ENCODE measurements at places on chromosomes 16 and 17.

DNA sequence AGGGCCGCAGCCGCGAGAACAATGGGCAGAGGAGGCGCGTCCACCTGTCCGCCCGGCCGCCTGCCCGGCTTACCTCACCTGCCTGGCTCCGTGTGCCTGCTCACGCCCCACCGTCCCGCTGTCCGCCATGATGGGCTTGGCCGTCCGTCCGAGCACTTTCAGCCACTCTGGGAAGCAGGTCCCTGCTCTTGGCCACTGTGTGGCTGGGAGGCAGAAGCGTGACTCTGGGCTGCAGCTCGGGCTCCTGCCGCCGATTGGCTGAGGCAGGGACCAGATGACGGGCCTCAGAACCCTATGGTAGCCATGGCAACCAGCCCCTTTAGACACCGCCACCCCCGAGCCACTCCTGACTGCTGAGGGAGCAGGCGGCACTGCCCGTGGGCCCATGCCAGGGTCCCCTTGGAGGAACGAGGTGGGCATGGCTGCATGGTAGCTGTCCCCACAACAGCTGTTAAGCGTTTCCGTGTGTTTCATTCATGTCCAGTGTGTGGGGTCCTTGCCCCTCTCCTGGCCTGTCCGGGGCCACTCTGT lies 8.9 kb upstream of the AXIN1 start:
- no peak for DNase-seq

GRCh38 chr16:27439271-27440018 lies 37.5 kb downstream of the IL21R start:
- no peak for DNase-seq

- DNase-seq = no peak
These were observed 541 bp downstream of the ZNF18 start for GRCh38 chr17:11996722-11997146.

- DNase-seq = no peak
These were observed 276.5 kb upstream of the XYLT1 start for GRCh38 chr16:17747081-17747756.

DNA sequence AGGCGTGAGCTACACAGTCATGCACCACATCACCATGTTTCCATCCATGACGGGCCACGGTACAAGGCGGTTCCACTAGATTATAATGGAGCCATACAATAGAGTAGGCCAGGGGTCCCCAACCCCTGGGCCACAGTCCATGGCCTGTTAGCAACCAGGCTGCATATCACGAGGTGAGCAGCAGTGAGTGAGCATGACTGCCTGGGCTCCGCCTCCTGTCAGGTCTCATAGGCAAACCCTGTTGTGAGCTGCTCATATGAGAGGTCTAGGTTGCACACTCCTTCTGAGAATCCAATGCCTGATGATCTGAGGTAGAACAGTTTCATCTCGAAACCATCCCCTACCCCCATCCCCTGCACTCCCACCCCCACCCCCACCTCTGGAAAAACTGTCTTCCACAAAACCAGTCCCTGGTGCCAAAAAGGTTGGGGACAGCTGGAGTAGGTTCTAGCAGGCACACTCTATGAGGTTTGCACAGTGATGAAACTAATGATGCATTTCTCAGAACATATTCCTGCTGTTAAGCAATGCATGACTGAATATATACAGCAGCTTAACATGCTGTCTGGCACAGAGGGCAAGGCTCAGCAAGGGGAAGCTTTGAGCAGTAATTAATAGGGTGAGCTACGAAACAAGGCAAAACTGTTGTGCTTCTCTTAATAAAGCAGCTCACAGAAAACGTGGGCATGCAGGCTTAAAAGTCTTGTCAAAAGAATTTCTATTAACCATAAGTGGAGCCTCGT lies 108.0 kb downstream of the VPS53 start:
- no peak for DNase-seq
